ENCODE measurements at places on chromosomes 13 and 19. TPM values are rescaled to one million over a fixed set of nuclear protein-coding genes. Genes with fewer than 3 reads are reported as not detected.

The PCDH20 gene
- total RNA-seq, result 17.9 TPM

DNA sequence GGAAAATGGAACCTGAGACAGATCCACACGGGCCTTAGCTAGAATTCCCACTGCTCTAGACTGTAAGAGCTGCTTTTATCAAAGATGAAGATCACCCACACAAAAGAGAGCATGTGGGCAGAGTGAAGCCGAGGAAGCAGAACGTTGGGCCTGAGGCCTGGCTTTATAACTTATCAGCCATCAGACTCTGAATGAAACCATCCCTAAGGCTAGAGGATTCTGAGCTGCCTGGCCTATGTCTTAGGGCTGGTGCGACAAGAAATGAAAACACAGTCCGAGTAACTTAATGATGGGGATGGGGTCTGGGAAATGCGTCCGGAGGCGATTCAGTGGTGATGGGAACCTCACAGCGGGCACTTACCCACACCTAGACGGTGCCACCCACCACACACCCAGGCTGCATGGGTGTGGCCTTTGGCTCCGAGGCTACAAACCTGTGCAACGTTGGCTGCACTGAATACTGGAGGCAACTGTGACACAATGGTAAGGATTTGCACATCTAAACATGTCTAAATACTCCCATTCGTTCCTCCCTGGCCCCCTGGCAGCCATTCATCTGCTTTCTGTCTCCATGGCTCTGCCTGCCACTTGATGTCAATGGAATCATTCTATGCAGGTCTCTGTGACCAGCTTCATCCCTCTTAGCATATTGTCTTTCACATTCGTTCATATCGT is 62.0 kb downstream of the SLC15A1 start:
- DNase-seq, result no peak

DNA sequence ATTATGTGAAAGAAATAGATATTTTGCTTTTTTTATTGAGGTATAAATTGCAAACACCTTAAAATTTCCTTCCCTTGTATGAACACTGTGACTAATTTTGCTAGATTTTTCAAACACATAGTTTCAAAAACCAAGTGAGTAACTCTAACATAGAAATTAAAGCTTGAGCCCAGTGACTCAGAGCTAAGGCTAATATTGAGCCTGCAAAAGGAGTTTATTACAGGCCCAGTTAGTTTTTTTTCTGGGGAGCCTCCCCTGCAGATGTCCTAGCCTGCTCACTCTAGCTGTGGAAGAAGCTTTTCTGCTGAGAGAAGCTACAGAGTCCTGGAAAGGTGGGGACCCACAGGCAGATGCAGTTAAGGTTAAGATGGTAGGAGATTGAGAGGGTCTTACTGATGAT is 3.4 kb downstream of the ZNF430 start:
- no peak for DNase-seq

GRCh38 chr19:4730740-4731171 is 7.1 kb upstream of the DPP9 start:
- DNase-seq, result no peak

GRCh38 chr19:49507803-49508494 is 4.5 kb upstream of the FCGRT start:
- DNase-seq, result no peak

- DNase-seq, result no peak
These were observed 5.4 kb downstream of the COL4A2 start for GRCh38 chr13:110312339-110313031.

DNA sequence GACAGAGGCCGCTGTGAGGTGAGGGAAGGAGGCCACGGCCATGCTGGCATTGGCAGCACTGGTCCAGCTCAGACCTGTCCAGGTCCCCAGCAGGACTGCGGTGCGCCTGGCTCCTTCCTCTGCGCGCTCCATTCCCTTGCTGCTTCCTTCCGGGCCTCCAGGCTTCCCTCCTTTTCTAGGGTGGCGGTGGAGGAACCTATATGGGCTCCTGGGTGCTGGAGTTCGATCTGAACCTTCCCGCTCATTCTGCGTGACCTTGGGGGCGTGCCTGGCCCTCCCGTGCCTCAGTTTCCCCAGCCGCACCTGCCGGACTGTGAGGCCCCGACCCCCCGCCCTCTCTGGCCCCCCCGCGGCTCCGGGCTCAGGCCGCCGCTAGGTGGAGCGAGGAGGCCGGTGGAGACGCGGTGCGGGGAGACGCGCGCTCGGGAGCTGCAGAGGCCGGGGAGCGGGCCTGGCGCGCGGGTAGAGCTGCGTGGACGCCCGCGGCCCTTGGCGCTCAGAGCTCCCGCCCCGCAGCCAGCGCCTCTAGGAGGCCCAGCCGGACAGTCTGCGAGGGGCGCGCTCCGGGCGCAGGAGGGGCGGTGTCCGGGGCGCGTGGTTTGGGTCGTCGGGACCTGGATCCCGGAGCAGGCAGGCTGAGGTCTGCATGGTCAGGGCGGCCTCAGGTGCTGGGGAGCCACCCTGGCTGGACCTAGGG is 29.9 kb downstream of the EFNA2 start:
- DNase-seq, result peak; percentile 93

GRCh38 chr13:113769106-113769505 is 10.1 kb downstream of the TMEM255B start:
- no peak for DNase-seq

DNA sequence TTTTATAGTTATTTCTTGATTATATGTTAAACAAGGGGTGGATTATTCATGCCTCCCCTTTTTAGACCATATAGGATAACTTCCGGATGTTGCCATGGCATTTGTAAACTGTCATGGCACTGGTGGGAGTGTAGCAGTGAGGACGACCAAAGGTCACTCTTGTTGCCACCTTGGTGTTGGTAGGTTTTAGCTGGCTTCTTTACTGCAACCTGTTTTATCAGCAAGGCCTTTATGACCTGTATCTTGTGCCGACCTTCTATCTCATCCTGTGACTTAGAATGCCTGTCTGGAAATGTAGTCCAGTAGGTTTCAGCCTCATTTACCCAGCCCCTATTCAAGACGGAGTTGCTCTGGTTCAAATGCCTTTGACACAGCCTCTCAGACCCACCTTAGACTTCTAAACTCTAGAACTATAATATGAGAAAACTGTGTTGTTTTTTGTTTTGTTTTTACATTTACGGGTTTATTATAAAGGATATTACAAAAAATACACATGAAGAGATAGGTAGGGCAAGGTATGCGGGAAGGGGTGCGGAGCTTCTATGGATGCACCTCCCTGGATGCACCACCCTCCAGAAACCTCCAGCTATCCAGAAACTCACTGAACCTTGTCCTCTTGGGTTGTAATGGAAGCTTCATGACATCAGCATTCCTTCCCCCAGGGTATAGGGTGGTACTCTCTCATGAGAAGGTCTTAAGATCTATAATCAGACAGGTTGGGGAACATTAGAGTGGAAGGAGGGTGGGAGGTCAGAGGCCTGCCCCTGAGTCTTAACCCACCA is 15.8 kb upstream of the SPRYD7 start:
- DNase-seq, result no peak
